ENCODE measurements at places on chromosomes 6 and 20.

- peak; percentile 77 for DNase-seq
These were observed at the start of gene RCAN2 for GRCh38 chr6:46491201-46491627. Gene RCAN2, minus strand, starts transcription at chr6:46491449.

- no peak for DNase-seq
These were observed 2.9 kb downstream of the BIRC7 start for GRCh38 chr20:63238514-63239125.

DNA sequence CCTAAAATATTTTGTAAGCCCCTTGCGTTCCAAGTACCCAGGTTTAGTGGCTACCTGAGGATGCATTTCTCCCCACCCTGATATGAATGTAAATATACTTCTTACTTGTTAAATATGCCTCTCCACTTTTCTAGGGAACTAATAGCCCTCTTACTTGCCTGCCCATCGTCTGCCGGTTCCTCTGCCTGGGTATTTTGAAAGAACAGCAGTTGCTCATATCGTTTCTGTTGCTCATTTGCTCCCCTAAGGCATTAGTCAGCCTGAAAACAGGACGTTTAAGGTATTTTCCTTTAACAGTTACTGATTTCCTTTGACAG is 141.3 kb upstream of the CARMIL1 start:
- DNase-seq, result no peak

DNA sequence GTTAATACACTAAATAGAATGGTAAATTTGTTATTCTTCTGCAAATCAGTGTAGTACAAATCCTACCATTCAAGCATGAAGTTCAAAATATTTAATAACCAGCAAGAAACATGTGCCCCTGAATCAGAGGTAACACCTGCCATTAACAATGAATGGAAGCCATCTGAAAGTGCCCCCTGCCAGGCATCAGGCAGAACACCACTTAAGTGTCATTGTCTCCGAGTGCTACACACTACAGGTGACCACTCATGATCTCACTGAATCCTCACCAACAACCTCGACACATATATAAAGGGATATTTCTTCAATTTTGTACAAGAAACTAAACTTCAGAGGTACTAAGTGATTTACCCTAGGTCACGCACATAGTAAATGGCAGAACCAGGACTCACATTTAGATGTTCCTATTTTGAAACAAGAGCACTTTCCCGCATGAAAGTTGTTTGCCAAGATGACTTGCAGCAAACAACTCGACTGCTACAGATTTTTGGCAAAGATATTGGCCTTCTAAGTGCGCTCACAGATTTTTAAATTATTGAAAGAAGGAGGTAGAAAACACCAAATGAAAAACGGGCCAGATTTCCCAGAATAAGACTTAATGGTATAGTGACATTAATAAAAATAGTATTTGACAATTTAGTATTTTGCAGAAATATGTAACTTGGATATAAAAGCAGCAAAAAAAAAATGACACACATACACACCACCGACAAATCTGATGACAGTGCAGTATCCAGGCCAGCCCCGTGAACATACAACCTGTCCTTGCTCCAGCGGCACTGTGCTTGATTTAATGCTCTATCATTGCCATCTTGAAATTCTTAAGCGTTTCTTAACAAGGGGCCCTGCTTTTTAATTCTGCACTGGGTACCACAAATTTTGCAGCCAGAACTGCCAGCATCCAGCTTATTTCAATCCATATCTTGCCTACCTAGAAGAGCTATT is 274.5 kb downstream of the ALDH8A1 start:
- peak; percentile 94 for DNase-seq

DNA sequence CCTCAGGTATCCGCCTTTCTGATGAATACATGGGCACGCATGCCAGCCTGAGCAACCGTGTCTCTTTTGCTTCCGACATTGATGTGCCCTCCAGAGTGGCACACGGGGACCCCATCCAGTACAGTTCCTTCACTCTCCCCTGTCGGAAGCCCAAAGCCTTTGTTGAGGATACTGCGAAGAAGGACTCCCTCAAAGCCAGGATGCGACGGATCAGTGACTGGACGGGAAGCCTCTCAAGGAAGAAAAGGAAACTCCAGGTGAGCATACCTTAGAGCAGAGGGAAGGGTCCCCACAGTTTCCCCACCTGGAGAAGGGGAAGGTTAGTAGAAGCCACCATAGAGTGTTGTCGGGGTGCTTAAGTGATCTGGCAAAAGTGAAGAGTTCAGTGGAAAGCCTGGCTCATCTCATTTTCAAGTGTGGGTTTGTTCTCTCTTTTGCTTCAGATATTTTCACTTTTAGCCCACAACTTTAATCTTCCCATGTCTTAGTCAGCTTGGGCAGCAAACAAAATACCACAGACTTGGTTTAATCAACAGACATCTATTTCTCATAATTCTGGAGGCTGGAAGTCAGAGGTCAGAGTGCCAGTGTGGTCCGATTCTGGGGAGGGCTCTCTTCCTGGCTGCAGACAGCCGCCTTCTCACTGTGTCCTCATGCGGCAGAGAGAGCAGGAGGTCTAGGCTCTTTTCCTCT is 133.5 kb upstream of the CLDN20 start:
- DNase-seq, result no peak

- DNase-seq, result no peak
These were observed 246.8 kb downstream of the QKI start for GRCh38 chr6:163661272-163661671.

GRCh38 chr6:142746524-142746923 is 198.5 kb downstream of the HIVEP2 start:
- DNase-seq, result no peak
